ENCODE measurements at places on chromosomes 16 and 17.

GRCh38 chr16:83806036-83806435 is 1.7 kb upstream of the HSBP1 start:
- no peak for DNase-seq

DNA sequence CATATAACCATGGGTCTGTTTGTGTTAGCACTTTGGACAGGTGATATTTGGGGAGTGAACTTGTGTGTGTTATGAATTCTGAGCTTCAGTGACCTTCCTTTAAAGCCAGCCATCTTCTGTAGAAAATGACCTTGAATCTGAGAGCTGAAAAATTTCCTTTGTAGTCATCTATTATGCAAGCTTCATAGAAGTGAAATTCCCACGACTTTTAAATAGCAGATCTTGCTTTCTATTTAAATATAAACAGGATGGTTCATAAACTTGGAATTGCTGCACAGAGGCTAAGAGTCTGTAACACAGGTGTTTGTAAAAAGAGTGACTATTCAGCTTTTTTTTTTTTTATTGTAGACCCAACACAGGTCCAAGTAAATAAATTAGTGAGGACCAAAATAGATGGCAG is 85.5 kb downstream of the MARCHF10 start:
- no peak for DNase-seq

GRCh38 chr16:82192665-82193064 is 22.6 kb upstream of the MPHOSPH6 start:
- DNase-seq: no peak

GRCh38 chr17:15418781-15419180 is 48.6 kb downstream of the CDRT4 start:
- no peak for DNase-seq

DNA sequence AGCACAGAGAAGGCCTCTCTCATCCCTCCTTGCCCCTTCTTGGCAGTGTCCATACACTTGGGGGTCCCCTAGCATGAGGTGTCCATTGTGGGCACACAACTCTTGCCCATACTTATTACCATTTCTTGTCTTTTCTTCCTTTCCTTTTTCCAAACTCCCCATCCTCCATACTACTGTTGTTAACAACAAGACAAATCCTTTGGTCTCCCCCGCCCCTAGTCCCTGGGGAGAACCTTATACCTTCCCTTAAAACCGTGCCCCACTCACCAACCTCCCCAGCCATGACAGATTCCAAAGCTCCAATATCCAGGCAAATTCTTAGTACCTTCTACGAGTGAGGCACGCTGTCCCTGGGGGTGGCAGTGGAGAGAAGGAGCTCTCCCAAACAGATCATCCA is 82.9 kb downstream of the GAS7 start:
- DNase-seq: no peak

DNA sequence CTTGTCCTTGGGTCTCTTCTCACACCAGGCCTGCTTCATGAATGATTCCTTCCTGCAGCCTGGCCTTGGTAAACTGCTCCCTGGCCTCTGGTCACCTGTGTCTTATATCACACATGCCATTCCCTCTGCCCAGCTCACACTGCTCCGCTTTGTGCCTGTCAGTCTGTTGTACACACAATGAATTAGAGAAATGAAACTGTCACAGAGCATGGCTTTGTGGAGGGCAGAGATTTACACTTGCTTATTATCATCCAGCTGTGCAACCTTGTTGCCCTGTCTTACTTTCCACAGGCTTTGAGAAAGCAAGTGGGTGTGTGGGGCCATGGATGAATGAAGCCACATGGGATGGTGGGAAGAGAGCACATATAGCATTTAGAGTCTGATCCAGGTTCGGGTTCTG is 22.4 kb downstream of the ALDH3A2 start:
- DNase-seq: no peak

DNA sequence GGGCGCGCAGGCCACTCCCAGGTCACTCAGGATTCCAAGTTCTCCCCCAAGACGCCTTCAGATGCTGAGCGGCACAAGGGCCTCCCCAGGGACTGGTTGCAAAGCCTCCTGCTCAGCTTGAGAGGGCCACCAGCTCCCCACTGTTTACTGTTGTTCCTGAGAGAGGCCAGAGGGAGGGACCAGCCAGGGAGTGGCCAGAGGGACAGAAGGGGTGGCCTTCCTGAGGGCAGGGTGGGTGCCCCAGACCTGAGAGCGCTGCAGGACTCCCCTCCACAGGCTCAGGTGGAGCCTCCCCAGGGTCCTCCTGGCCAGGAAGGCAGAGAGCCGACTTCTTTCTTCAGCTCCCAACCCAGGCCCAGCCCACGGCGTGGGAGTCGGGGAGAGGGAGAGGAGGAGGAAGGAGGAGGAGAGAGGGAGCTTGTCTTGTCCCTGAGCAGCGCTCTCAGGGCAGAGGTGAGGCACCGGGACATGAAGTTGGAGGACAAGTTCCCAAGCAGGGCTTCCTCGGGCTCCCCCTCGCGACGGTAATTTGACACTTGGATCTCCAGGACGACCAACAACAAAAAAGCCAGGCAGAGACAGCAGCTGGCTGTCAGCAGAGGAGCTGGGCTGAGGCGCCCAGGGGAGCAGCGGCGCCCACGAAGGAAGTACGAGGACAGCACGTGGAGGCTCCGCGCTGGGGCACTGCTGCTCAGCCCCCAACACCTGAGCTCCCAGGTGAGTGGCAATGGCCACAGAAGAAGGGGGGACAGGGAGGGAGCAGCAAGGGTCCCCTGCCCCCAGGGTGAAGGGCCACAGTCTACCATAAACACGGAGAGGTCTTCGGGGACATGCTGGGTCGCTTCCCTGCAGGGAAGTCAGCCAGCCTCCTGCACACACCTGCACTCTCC is 497 bp downstream of the SMIM5 start:
- peak; percentile 96 for DNase-seq

- DNase-seq: no peak
Measured at GRCh38 chr16:85027958-85028684, 526 bp downstream of the KIAA0513 start.

DNA sequence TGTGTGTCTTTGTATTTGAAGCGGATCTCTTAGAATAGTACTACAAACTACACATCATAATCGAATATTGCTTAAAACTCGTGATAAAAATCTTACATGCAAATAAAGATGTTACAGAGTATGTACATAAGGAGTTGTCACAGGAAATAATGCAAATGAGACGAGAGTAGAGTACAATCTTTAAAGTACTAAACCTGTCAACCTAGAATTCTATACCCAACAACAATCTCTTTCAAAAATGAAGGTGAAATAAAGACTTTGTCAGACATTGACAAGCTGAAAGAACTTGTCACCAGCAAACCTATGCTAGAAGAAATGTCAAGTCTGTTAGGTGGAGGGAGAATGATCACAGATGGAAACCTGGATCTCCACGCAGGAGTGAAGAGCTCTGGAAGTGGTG is 83.7 kb upstream of the GNG13 start:
- no peak for DNase-seq

- no peak for DNase-seq
Measured at GRCh38 chr16:89097392-89097772, 3.7 kb downstream of the ACSF3 start.

DNA sequence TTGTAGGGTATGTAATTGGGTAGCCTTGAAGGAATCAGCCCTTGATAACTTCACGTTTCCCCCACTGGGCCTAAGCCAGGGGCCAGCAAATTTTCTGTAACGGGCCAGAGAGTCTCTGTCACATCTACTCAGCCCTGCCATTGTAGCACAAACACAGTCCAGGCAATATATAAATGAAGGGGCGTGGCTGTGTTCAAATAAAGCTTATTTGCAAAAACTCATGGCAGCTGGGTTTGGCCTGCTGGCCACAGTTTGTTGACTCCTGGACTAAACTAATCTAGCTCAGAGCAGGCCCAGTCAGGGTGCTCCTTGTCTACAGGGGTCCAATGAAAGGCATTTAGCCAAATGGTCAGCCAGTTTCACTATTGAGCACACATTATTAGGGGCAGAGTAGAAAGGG is 141.6 kb downstream of the CCDC182 start:
- DNase-seq: no peak

DNA sequence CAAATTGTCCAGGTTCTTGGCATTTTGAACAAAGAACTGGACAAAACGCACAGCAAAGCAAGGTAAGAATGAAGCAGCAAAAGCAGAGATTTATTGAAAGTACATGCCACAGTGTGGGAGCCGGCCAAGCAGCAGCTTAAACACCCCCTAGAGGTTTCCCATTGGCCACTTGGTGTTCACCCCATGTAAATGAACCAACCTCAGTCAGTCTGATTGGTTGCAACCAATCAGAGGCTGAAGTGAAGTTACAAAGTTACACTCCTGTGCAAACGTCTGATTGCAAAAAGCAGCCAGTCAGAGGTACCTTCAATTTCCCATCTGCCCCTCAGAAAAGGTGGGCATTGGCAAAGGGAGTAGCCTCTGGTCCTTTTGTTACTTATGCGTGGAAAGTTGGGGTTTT is 8.8 kb upstream of the ZNF263 start:
- no peak for DNase-seq

GRCh38 chr17:1170739-1171138 is 9.0 kb downstream of the ABR start:
- DNase-seq: no peak

GRCh38 chr17:62778990-62779681 is 29.0 kb downstream of the MARCHF10 start:
- DNase-seq: no peak

DNA sequence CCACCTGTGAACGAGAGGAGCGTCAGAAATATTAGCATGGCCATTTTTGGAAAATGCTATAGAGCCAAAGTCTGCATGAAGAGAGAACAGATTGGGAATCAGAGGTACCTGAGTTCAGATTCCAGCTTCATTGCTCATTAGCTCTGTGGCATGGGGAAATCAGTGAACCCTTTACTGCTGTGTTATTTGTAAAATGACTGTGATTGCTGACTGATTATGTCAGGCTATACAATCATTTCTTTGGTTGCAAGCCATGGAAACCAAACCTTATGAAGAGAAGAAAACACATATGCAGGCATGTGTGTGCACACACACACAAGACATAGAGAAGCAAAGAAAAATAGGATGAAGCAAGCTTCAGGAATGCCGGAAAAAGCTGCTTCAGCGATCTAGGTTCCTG is 101.4 kb upstream of the HSBP1 start:
- no peak for DNase-seq

DNA sequence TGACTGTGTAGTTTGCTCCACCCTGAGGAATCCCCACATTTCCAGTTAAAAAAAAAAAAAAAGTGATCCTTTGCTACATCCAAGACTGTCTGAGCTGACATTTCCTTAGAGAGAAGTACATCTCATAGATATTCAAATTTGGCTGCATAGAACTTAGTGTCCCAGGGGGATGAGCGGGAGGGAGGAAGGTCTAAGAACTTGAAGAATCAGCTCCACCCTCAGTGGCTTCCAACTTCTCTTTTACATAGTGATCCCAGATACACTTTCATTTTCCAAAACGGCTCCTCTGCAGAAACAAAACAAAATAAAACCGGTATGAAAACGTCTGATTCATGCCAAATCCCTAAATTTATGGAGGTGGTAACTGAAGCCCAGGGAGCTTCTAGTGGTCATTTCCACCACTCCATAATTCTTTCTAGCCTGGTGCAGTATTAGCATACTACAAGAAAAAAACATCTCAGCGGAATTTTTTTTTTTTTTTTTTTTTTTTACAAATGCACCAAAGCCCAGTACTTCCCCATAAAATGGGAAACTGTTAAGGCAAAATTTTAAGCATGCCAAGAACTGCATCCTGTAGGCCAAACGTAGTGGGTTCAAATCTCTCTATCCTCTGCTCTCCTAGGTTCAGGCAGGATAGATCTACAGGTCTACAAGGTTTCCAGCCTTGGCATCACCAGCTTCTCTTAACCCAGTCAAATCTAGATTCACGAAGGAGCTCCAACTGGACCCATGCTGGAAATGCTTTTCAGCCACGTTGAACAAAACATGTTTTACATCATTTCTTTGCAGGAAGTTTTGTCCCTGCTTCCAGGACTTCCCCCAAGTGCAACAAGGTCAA is 29.3 kb downstream of the MAF start:
- DNase-seq: no peak

DNA sequence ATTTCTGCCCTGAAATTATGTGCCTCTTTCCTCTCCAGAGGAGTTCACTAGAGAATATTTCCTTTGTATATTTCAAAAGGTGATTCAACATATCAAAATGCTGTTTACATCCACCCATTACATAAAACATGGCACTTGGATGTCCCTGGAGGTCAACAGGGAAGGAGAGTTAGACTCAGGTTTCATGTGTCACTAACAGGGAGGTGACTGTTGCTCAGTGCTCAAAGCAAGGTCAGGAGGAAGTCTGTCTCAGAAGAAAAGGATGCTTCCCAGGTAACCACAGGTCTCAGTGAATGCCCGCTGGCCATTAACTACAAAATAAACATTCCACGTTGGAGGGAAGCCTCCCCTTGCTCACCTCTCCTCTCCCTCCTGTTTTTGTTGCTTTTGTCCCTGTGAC is 198.6 kb downstream of the AXIN2 start:
- DNase-seq: no peak

- no peak for DNase-seq
Measured at GRCh38 chr16:87607223-87607622, 4.9 kb downstream of the JPH3 start.

DNA sequence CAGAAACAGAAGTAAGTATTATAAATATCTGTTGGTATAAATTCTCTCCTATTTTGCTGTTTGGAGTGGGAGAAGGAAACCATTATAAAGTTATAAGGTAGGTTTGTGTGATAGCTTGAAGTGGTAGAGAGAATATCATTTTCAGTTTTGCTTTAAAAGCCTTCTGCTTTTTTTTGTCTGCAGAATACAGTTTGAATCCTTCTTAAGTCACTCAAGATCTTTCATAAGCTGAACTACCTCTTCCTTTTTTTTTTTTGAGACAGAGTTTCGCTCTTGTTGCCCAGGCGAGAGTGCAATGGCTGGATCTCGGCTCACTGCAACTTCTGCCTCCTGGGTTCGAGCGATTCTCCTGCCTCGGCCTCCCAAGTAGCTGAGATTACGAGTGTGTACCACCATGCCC is 9.0 kb downstream of the ATAD5 start:
- DNase-seq: no peak

DNA sequence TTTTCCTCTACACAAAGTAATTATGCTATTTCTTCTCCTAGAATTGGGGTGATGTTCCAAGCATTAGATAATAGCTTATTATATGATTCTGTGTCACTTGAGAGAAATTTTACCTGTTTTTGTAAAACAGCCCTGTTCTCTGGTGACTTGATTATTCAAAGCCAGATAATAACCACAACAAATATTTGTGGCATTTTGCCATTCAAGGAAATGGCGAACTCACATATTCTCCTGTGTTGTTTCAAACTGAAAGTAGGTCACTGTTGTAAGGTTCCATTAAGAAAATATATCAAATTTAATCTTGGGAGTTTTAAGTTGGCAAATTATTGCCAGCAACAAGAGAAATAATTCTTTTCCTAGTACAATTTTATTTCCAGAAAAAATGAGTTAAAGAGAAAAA is 124.8 kb downstream of the STXBP4 start:
- no peak for DNase-seq

- no peak for DNase-seq
Measured at GRCh38 chr16:47316442-47317015, 144.3 kb downstream of the ITFG1 start.

DNA sequence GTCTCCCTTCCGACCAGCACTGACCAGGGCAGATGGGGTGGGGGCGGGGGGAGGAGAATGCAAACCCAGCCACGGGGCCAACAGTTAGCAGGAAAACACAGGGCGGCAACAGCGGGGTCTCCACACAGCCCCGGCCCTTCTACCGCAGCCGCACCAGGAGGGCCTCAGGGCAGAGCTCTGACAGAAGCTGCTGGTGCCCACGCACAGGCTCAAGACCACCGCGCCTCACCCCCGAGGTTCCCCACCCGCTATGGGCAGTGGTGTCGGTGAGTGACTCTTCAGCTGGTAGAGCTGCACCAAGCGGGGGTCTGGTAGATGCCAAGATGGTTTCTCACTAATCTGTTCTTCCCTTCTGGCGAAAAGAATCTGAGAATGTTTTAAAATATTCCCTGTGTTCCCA is 16.1 kb downstream of the HAGH start:
- DNase-seq: no peak
